ENCODE measurements at places on chromosomes 13 and 19.

- DNase-seq, result no peak
Observed at GRCh38 chr13:97141564-97142005, 80.5 kb upstream of the MBNL2 start.

DNA sequence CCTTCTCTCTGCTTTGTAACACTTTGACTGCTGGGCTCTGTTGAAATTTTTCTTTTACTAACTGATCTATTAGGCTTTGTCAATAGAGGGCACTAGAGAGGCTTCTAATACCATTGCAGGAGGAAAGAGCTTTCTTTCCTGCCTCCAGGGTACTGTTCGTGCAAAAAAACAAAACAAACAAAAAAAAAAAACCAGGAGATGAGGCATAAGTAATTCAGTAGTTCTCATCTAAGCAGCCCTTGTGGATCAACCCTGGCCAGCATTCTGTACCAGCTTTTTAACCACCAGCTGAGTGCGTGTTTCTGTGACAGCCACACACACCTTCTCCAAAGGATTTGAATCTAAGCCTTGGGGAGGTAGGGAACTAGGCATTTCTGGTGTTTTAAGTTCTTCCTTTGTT, 1707.6 kb upstream of the SLC10A2 start:
- no peak for DNase-seq

GRCh38 chr19:1066251-1066747, 668 bp upstream of the ARHGAP45 start:
- no peak for DNase-seq

DNA sequence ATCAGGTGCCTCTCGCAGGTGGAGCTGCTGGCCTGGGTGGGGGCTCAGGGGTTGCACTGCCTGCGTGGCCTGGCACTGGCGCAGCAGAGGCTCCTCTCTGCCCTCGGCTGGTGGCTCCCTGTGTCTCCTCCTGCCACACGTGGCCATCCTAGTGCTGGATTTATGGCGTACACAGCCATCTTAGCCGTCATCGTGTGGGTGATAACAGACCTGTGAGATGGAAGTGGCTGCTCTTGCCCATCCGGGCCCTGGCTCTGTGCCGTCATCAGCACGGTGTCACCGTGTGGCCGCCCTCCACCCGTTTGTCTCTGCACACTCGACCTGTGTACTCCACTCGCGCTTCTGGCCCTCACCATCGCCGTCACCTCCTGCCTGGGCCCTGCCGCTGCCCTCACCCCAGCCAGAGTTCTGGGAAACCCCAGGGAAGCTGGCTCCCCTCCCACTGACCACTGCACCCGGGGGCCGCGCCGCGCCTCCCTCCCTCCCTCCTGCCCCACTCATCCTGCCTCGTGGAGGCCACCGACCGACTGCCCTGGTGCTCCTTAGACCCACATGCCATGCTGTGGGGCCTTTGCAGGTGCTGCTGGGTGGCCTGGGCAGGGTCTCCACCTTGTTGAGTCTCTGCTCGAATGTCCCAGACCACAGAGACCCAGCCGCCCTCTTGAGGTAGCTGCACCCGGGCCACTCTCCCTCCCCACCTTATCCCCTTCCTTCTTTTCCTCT, 29.5 kb downstream of the TMEM255B start:
- DNase-seq, result no peak

DNA sequence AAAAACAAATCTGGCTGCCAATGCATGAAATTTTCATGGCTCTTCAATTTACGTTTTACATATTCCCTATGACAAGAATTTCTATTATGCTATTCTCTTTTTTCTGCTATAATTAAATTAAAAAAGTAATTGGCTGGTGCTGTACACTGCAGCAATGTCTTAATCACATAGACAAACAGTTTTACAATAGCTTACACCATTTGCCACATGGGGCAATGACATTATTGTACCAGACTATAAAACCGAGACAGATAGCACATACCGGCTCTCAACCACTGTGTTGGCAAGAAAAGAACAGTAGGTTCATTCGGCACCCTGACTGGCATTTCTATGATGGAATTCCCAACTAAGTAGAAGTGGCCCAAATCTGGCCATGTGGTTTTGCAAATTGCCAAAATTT, 67.7 kb downstream of the DACH1 start:
- no peak for DNase-seq

DNA sequence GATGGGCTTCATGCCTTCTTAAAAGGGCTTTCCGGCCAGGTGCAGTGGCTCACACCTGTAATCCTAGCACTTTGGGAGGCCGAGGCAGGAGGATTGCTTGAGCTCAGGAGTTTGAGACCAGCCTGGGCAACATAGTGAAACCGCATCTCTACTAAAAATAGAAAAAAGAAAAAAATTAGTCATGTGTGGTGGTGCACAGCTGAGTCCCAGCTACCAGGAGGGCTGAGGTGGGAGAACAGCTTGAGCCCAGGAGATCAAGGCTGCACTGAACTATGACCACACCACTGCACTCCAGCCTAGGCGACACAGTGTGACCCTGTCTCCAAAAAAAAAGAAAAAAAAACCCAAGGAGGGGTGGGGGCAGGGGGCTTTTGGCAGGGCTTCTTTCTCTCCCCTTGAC, 7.2 kb downstream of the CARS2 start:
- DNase-seq, result no peak

All from right cardiac atrium (tissue), 5 donors.